ENCODE measurements at places on chromosomes 7 and 10.

DNA sequence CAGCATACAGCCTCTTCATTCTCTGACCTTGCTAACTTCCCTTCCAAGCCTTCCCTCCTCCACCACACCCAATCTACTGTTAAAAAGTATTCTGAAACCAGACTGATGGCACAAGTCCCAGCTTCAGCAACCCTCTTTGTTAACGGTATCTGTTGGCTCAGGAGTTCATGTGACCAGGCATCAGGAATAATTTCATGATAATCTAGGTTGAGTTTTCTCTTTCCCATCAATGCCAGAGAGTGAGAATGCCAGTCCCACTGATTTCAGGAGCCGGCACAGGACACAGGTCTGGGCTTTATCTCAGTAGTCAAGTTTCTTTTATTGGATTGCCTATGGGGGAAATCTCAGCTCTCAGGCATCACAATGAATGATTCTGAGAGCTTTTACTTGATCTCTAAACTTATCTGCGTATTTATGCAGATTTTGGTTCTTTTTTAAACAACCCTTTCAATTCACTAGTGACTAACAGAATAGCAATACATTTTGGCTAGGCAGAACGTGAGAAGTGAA is 231.0 kb upstream of the LYZL1 start:
- no peak for DNase-seq

- no peak for DNase-seq
Measured at GRCh38 chr10:50325449-50326171, 74.3 kb upstream of the ASAH2 start.

DNA sequence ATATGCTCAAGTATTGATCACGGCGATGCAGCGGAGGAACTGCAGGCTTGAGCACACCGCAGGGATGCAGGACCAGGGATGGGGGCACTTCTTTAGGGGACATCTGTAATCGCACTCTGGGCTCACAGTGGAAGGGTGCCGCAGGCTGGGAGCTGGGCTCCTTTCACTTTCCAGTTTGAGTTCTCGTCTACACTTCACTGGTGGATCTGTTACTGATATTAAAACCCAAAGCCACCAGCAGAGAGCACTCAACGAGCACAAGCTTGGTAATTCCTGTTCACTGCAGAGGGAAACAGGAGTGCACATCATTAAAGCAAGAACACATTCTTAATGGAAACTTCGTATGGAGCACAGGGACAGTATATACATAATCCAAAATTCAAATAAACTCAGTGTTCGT is 91.3 kb downstream of the PARD3 start:
- no peak for DNase-seq

GRCh38 chr7:40542982-40543741 is 408.4 kb downstream of the SUGCT start:
- no peak for DNase-seq

DNA sequence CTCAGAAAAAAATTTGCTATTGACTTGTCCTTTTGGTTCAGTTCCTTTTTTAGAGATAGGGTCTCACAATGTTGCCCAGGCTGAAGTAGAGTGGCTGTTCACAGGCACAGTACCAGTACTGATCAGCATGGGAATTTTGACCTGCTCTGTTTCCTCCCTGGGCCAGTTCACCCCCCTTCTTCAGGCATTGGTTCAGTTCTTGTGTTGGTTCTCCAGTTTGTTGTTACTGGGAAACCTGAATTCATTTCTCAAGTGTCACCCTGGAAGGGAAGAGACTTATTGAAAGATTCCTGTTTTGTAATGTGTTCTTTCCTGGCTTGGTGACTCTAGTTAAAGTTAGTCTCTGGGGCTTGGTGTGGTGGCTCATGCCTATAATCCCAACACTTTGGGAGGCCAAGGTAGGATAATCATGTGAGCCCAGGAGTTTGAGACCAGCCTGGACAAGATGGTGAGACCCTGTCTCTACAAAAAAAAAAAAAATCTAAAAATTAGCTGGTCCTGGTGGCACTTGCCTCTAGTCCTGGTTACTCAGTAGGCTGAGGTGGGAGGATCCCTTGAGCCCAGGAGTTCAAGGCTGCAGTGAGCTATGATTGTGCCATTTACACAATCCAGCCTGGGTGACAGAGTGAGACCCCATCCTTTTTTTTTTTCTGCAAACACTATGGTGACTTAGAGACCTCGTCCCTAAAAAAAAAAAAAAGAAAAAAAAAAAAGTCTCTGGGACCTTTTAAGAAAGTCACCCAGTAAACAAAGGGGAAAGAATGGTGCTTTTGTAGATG is 52.7 kb downstream of the CNNM2 start:
- DNase-seq: no peak

DNA sequence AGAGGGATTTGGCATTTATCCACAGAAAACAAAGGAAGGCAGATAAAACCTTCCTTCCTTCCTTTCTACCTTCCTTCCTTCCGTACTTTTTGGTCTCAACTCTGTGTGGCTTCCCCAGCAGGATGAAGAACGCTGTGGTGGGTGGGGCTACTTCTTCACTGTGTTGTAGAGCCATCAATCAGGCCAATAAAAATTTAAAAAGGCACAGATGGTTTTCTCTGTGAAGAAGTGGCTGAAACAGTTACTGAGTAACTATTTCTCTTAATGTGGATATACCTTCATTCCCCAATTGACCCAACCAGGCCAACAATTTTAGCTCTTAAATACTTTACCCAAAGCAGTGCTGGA is 75.8 kb downstream of the ZNF92 start:
- DNase-seq: no peak

- DNase-seq: no peak
Measured at GRCh38 chr10:61248013-61248412, 205.2 kb downstream of the TMEM26 start.

DNA sequence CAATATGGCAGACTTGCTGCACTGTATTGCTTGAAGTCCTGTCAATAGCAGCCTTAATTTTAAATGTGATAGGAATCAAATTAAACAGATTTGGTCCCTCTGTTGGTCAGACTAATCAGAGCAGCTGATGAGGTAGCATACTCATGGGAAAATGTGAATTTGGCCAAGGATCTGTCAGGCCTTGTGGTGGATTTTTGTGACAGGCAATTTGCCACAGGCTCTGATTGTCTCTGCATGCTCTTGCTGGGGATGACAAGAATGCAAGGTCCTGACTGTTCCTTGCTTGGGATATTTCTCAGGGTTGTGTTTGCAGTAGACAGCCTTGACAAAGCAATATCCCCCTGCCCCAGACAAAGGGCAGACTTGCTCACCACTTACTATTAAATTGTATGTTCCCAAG is 41.5 kb upstream of the GARS1 start:
- DNase-seq: no peak

DNA sequence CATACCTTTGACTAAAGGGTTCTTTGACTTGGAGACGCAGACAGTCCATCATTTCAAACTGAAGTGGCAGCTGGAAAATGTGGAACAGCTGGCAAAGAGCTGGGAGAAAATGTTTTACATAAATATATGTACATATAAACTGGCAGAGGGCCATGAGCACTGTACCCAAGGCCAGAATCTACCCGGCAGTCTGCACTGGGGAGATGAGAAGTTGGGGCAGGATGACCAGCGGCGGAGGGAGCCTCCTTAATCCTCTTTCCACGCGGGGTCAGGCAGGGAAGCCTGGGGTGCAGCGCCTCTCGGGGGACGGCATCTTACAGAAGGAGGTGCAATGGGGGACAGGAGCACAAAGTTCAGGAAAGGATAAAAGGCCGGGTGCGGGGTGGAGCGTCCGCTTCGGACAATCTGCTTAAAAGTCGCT is 1.3 kb downstream of the GLI3 start:
- no peak for DNase-seq

DNA sequence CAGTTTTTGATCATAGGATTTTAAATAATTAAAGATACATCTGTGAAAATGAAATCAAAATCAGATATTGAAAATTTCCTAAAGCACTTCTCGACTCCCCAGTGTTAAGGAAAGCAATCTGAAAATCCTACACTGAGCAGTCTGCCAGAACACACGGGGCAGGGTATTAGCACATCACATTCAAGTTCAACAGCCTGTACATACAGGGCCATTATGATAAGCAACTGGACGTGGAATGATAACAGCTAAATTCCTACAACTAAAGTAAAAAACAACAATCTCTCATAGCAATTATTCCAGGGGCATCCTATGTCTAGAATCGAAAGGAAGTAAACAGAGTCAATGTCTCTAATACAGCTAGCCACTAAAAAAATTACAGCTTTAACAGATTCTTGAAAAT is 31.7 kb downstream of the TRDMT1 start:
- DNase-seq: no peak

DNA sequence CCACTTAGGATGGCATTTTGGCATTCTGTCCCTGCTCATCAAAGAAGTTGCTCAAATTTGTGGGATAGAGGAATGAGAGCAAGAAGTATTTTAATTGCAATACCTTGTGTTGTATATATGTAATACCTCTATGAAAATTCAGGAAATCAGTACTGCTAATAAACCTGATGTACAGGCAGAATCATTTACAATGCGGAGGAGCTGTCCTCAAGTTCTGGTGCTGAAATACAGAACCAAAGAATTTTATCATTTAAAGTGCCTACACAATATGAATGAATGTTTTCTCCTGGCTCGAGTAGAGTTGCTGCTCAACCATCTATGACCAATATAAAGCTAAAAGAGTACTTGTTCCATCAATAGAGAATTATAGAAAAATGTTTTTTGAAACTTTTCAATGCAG is 305.8 kb downstream of the PLXNA4 start:
- no peak for DNase-seq

GRCh38 chr10:102850025-102850518 is 4.0 kb upstream of the BORCS7 start:
- DNase-seq: no peak
